ENCODE measurements at places on chromosomes 16 and 17.

DNA sequence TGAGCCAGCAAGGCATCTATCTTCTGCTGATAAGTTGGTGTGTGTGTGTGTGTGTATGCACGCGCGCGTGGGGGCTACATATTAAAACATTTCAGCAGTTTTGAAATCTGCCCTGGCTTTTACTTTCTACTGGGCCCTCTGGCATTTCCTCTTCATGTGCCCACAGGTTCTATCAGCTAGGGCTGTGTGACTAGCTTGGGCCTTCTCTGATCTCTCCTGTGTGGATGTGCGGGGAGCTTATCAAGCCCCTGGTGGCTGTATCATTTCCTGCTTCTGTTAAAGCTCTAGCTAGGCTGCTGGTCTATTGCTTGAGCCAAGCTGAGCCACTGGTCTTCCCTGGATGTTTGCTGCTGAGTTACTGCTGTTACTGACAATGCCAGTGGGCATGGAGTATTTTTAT is 132.5 kb downstream of the AATF start:
- no peak for DNase-seq

DNA sequence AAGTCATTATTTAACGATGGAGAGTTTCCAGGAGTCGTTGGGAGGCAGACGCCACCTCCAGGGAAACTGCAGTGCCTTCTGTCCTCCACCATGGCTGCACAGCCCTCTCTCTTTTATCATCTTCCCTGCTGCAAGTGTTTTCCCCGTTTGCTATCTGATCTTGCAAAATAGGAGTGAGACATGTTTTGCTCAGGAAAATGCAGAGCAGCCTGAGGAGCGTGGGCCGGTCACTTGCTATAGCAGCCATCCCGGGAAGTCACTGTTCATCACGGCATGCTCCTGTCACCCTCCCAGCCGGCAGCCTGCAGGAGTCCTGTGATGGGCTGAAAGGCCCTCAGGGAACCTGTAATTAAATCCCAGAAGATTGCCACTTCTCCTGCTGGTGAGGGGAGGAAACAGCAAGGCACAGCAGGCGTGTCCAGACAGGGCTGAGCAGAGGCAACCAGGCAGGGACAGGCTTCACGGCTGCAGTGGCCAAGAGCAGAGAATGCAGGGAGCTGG is 143.1 kb downstream of the GSG1L start:
- DNase-seq: no peak

DNA sequence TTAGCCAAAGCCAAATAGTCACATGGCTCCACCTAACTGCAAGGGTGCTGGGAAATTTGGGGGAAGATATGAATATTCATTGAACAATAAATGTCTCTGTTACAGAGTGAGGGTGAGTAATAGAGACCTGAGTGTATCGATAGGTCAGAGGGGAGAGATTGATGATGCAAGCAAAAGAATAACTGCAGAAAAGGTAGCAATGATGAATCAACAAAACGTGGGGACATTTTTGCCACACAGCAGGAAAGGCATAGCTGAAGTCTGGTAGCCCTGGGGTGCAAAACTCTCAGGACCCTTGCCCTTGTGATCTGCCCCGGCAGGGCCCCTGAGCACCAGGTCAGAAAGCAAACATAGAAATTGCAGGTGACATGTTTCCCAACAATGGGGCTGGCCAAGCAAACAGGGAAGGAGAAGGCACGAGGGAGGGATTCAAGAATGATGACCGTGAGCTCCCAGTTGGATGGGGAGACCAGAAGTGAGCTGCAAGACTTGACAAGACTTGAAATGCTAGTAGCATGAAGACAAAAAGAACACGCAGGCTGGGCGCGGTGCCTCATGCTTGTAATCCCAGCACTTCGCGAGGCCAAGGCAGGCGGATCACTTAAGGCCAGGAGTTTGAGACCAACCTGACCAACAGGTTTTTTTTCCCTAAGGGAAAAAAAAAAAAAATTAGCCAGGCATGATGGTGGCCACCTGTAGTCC is 12.7 kb upstream of the HERPUD1 start:
- no peak for DNase-seq

- DNase-seq: no peak
Observed at GRCh38 chr16:1366712-1367299, 15.1 kb downstream of the GNPTG start.

DNA sequence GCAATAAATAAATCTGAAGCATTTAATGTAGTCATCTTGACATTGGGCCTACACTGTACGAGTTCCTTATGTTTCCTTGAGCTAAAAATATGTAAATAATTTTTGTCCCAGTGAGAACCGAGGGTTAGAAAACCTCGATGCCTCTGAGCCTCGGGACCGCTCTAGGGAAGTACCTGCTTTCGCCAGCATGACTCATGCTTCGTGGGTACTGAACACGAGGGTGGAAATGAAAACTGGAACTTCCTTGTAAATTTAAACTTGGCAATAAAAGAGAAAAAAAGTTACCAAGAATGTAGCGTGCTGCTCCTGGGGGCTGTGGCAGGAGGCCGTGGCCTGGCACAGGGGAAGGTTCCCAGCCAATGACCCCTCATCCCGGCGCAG is 74.1 kb downstream of the SOCS1 start:
- DNase-seq: no peak

DNA sequence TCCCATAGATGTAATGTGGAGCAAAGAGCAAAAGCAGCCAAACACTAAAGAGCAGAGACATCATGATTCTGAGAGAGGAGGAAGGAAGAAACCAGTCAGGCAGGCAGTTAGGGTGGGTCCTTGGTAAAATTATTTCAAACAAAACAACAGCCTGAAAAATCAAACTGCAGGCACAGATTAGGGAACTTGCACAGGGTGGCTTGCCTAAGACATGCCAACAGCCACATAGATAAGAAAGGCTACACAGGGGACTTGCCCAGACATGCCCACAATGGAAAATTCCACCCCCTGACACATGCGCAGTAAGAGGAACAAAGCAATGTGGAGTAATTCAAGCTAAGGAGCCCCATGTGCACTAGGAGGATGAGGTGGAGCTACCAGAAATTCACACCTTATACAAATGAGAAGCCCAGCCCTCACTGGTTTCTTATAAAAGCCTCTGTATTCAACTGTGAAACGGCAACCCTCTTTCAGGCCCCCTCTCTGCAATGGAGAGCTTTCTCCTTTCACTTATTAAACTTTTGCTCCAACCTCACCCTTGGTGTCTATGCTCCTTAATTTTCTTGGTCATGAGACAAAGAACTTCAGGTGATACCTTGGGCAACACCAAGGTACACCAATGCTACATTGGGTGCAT is 7.3 kb upstream of the GAS7 start:
- DNase-seq: no peak

GRCh38 chr17:43562679-43563599 is 16.8 kb upstream of the ETV4 start:
- DNase-seq: no peak

GRCh38 chr16:68313116-68313515 is 2.3 kb downstream of the PRMT7 start:
- DNase-seq: no peak

- no peak for DNase-seq
Observed at GRCh38 chr16:54934481-54935265, 4.0 kb downstream of the IRX5 start.

DNA sequence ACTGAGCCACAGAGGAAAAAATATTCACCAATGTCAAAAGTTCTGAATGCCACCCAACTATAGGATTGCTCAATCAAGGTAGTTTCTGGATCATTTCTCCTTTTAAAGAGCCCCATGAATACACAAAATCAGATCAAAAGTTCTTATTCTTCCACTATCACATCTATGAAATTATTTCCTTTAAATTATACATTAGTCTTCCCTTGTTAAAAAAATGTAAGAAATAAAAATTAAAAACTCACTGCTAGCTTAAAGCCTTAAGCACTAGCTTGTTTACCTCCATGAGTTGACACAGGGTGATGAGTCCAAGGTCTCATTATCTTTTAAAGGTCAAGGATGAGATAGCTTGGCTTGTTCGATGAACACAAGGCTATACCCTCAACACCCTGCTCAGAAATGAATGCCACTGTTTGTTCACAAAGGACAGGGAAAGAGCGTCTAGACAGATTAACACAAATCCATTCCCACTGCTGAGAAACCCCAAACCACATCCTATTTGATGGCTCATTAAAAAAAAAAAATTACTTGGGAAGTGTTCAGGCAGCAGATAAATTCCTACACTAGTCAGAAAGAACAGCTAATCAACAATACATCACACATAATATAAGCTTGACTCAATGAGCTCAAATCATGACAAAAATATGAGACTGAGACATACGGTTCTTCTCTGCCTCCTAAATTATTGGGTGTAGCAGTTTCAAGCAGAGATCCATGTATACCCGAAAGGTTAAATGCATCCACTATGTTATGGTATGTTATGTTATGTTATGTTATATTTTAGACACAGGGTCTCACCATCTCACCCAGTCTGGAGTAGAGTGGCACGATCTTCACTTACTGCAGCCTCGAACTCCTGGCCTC is 118.9 kb downstream of the PARN start:
- DNase-seq: no peak

- DNase-seq: no peak
Observed at GRCh38 chr16:84836234-84836647, 16.5 kb downstream of the CRISPLD2 start.

DNA sequence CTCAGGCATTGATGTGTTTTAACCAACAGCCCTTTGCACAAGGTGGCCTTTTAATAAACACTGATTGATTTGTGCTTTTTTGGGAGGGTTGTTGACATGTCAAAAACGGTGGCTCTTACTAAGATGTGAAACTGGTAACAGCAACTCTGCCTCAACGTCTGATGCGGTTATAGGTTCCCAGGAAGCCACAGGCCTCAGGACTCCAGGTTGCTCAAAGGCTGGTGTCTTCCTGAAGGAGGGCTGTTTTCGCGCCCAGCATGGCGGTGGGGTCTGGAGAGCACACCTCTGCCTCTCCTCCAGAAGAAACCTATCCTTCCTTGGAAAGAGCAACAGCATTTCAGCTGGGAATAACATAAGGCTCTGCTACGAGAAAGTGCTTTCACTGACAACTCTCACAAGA is 187.5 kb downstream of the IRF8 start:
- DNase-seq: no peak

DNA sequence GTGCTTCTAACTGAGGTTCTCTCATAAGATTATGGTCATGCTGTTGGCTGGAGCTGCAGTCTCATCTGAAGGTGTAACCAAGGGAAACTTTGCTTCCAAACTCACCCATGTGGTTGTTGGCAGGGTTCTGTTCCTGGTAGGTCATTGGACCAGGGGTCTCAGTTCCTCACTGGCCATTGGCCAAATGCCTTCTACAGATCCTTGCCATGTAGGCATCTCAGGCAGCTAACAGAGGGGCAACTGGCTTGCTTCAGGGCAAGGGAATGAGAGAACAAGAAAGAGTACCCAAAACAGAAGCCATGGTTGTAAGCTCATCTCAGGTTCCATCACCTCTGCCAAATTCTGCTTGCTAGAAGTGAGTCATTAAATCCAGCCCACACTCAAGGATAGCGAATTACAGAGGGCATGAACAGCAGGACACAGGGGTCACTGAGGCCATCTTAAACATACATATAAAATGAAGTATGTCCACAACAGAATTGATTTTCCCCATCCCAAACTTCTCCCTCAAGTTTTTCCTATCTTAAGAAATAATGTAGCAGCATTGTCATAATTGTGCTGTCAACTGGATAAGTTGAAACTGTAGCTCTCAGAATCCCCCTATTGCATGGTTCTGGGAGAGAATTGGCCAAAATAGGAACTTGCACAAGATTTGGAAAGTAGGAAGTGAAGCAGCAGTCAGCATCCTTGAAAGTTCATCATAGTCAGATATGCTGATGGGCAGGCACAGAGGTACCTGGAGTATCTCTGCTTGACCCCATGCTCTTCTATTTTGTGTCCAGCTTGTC is 42.4 kb upstream of the CES5A start:
- DNase-seq: no peak

DNA sequence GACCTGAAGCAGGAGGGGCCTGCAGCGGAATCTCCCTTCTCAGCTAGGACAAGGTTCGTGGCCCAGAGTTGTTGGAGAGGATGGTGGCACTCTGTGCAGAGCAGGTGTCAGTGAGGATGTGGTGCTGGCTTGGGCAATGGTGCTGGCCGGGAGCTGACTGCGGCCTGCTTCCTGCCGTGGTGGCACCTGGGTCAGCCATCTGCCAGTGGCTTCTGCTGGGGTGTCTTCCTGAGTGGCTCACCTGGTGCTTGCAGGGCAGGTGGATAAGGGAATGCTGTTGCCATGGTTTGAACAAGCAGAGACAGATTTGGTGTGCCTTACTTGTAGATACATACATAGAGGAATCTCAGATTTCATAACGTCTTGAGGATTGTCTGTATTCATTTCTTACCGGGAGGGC is 69.6 kb downstream of the SEC14L1 start:
- DNase-seq: no peak

- DNase-seq: no peak
Observed at GRCh38 chr16:81810894-81811538, 31.9 kb downstream of the PLCG2 start.

DNA sequence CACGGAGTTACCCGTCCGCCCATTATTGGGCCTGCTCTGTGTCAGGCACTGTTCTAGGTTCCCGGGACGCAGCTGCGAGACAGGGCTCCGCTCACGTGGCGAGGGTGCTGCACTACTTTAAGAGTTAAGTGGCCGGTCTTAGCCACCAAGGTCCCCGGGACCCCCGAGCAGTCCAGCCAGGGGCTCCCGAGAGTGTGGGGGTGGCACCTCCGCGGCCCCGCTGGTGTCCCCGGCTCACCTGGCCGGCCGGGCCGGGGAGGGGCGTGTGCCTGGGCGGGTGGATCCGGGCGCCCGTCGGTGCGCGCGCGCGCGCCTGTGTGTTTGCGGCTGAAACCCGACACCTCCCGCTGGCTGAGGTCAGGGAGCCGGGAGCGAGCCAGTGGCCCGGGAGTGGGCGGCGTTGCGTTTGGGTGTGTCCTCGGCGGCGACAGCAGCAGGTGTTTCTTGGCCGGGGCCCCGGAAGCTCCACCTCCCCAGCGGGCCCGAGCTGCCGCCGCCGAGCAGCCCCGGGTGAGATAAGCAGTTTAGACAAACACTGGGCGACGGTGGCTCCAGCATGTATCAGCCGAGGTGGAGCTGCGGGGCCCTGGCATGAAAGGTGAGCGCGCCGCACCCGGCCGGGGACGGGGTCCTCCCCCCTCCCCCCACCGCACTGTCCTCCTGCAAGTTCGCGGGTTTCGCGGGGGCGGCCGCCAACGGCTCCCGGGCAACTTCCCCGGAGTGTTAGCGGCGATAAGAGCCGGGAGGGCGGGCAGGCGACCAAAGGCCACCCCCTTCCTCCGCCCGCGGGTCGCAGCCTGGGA is at the start of gene GSE1:
TSS of gene GSE1 (plus strand) at position 522 of the 803 bp plus-strand sequence. CDS start at position 592, 70 bp downstream.
- peak; percentile 77 for DNase-seq

DNA sequence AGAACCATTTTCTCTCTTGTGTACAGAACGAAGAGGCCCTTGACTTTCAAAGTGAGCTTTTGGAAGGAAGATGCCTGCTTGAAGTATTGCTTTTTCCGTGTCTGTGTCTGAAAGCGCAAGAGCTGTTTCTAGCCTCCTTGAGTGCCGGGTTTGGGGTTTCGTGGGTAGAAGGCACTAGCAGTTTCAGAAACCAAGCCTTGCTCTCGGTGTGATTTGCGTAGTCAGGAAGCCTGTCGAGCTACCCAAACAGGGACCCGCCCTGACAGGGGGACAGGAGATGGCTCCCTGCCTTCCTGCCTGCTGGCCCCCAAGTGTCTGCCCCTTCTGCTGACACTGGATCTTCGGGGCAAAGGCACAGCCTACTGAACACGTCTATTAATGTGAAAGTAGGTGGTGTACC is 322.0 kb downstream of the MAF start:
- DNase-seq: peak; percentile 85

All from activated CD4-positive, alpha-beta memory T cell treated with anti-CD3 and anti-CD28 coated beads, Interleukin-2, amount 10 ng/mL, durations not matched to agents 7 days and 5 days (primary cell).